Progenitor cell of endocrine pancreas (in vitro differentiated cells): ENCODE measurements at places on chromosomes 5 and 9.

DNA sequence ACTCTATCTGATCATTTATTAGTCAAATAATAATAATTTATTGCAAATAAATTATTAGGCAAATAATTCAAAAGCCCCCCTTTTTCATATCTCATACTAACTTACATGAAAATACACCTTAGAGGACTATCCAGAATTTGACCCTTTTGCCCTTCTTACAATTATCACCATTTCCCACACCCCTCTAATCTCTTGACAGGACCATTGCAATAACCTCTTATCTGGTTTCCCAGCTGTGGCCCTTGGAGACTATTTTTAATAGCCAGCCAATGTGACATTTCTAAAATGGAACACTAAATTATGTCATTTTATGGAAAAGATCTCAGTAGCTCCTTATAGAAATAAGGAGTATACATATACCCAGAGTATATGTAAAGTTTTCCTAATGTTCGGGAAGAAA, 588.4 kb upstream of the COX7C start:
- DNase-seq = no peak

DNA sequence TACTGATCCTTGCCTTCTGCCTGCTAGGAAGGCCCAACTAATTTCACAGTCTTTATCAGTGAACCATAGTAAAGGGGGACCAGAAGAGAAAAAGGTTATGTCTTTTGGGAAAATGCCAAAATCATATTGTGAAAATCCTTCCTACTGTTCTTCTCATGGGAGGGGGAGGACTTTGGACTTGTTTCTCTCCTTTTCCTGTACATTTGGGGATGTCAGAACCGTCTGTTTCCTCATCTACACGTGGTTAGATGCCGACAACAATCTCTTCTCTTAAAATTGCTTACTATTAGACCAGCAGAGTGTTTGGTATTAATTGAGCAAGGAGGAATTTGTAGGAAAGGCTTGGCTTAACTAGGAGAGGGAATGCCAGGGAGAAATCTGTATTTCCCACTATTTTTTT, 77.2 kb downstream of the TMC1 start:
- no peak for DNase-seq

DNA sequence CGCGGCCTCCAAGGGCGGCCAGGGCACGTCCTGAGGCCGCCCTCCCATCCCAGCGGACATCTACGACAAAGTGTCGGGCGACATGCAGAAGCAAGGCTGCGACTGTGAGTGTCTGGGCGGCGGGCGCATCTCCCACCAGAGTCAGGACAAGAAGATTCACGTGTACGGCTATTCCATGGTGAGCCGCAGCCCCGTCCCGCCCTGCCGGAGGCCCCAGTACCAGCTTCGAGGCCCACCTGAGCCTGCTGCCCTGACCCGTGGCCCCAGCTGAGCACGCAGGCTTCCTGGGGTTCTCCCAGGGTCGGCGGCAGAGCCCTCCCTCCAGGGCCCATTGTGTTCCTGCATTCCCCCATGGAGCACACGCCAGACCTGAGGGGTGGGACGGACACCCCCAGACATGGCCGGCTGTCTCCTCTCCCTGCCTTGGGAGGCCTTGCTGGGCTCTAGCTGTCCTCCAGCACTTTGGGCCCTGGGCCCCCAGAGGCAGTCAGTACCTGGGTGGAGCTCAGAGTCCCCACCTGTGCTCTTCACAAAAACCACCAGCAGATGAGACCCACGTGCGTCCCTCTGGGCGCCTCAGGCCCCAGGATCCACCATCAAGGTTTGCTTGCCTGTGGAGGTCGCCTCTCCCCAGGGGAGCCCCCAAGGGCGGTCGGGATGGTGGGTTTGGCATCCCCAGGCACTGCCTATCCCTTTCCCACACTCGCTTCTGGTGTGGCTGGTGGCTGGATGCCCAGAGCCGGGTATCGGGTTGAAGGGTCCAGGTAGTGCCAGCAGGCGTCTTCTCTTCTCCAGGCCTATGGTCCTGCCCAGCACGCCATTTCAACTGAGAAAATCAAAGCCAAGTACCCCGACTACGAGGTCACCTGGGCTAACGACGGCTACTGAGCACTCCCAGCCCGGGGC, 1.0 kb downstream of the PHPT1 start:
- DNase-seq = no peak

DNA sequence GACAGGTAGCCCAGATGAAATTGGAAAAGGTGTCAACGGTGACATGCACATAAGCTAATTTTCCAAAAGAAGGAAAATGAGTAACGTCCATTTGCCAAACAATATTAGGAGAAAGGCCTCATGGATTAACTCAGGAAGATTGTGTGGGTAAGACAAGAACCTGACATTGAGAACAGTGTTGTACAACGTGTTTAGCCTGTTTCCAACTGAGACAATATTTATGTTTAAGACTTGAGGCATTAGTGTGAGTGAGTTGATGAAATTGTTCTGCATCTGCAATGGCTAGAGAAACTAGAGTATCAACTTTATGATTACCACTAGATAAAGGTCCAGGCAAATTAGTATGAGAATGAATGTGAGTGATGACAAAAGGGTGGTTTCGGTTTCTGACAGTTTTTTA, 191.3 kb upstream of the RAI14 start:
- no peak for DNase-seq

- no peak for DNase-seq
These were observed 389.1 kb downstream of the ADGRV1 start for GRCh38 chr5:90947667-90948066.

GRCh38 chr5:31847354-31847753, 208.4 kb downstream of the PDZD2 start:
- DNase-seq = no peak

DNA sequence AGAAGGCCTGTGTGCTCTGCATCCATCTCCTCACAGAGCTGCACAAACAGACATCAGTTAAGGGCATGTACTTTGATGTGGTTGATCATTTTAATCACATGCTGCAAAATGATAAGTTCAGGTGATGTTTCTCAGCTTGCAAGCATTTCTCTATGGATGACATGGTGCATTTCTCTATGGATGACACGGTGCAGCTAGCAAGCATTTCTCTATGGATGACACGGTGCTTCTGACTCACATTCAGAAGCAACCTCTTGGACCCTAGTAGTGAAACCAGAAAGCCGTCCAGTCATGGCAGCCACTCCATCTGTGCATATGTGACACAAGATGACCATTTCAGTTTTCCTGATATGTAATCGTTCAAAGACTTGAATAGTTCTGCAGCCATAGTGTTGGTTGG, 24.1 kb upstream of the RNF20 start:
- no peak for DNase-seq

DNA sequence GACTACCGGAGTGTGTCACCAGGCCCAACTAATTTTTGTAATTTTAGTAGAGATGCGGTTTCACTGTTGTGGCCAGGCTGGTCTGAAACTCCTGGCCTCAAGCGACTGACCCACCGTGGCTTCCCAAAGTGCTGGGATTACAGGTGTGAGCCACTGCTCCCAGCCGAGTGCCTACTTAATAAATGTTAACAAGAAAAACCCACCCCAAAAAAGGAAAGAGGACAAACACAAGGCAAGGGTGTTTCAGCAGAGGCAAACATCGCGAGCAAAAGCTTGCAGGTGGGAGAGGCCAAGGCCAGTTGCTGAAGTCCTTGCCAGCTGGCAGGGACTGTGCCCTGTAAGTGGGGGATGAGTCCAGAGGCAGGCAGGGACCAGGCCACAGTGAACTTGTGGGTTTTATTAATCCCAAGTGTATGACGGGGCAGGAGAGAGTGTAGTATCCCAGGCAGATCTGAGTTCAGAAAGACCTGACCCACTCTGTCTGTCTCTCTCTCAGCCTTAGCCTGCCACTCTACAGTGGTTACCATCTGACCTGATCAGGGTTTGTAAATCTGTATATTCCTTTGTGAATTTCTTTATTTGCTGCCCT, 6.4 kb upstream of the FPGS start:
- DNase-seq = no peak

GRCh38 chr5:35209862-35210261, 20.4 kb downstream of the PRLR start:
- DNase-seq = no peak

GRCh38 chr5:43193181-43193893, 1.3 kb downstream of the NIM1K start:
- no peak for DNase-seq

GRCh38 chr9:128335161-128335560, 5.2 kb upstream of the SLC27A4 start:
- DNase-seq = no peak

- DNase-seq = no peak
These were observed 36.2 kb upstream of the SLC6A3 start for GRCh38 chr5:1481266-1481958.

- no peak for DNase-seq
These were observed 7.6 kb downstream of the SHB start for GRCh38 chr9:38061326-38061977.

DNA sequence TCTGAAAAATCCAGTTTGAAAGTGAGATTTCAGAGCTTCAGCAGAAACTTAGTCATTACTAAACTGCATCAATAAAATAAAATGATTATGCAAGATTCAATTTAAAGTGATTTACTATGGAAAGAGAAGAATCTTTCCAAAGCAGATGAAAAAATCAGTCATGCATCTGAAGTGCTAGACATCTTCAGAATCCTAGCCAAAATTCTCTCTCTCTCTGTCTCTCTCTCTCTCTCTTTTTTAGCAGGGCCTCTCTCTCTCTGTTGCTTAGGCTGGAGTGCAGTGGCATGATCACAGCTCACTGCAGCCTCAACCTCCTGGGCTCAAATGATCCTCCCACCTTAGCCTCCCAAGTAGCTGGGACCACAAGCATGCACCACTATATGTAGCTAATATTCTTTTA, 18.2 kb upstream of the UBLCP1 start:
- DNase-seq = no peak

- DNase-seq = no peak
These were observed 1201.6 kb upstream of the NUDT12 start for GRCh38 chr5:104764197-104764596.

DNA sequence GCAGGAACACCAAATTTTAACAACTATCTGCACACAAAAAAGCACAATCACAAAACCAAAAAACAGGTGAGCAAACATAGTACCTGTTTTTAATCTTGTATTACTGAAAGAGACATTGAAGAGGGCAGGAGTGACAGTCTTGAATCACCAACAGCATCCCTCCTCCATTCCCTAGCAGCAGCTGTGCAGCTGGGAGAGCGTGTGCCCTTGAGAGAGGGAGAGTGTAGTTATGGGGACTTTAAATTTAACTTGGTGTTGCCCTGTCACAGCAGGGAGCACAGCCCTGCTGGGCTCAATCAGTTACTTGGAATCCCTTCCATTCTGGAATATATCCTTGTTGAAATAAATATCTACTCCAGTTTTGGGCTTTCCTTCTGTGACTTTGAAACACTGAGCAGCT, 1938.7 kb upstream of the NUDT12 start:
- no peak for DNase-seq

DNA sequence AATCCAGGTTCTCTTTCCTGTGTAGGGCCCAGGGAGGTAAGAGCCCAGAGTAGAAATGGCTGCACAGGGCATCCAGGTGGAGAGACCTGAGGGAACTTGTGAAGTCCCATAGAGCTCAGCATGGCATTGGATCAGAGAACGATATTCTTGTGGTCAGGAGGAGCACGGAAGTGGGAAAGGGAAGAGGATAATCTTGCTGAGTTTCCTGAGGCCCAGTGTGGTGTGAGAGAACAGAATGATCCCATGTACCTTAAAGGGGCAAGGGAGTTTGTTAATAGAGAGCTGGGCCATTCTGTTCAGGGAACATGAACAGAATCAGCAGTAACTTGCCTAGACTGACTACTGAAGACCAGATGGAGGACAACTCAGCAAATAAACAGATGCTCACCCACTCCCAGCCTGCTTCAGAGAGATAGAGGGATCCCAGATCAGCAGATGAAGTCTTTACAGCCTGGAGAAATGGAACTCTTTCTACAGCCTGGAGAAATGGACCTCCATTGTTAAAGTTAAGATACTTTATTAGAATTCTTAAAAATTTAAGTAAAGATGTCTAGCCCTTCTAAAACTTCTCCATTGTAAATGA, 119.7 kb upstream of the ELL2 start:
- DNase-seq = no peak

DNA sequence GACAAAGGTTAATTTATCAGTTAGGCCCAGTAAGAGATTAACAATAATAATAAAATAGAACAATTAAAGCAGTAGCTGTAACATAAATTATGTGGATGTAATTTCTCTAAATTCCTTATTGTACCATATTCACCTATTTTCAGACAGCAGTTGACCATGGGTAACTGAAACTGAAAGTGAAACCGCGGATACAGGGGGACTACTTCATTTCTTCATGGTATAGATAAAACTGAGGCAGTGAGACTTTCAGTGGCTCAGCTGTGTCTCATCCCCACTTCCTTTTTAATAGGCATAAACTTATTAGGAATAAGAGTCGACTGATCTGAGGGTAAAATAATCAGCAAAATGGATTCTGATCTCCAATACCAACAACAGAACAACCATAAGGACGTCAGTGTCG, 174.0 kb upstream of the WWC1 start:
- DNase-seq = no peak

DNA sequence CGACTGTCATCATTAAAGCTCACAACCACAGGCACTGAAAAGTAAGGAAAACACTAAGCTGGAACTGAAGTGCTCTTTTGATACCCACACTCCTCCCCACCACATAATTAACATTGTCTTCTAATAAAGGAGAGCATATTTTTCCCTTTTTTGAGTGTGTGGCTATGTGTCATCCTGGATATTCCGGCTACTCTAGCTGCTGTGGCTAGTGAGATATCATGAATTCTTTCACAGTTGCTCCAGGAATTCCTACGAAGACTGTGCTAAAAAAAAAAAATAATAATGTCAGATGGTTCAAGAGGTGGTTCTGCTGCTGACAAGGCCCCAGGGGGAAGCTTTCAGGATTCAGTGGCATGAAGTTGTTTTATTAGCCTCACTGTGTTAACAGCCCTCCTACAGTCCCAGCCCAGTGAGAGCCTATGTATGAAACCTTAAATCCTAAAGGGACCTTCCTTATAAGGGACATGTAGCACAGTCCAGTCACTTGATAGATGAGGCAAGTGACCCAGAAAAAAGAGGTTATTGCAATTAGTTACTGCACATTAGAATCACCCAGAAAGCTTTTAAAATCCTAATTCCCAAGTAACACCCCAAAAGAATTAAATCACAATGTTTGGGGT, 46.6 kb downstream of the TMEM252 start:
- DNase-seq = no peak

DNA sequence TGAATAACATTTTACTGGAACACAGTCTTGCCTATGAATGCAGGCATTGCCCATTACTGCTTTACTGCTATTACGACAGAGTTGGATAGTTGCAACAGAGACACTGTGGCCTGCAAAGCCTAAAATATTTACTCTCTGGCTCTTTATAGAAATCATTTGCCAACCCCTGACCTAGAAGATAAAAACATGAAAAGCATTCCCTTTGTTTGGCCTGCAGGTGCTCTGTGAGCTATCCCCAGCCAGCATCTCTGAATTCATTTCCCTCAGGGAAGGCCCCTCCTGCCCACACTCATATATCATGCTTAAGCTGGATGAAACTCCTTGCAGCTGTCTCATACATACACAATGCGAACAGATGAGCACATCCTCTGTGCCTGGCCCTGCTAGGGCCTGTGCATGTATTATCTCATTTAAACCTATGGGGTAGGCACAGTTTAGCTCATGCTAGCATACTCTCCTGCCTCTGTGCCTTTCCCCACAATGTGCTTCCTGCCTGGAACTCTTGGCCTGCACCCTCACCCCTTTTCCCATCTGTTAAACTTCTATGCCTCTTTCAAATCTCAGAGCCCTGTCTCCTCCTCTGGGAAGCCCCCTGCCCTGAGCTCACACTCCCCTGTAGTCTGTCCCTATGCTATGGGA, 193.1 kb downstream of the PAX5 start:
- DNase-seq = no peak

- no peak for DNase-seq
These were observed 8.8 kb downstream of the MAPK9 start for GRCh38 chr5:180283026-180283615.
